ENCODE measurements at places on chromosomes 2 and 18.
A peak's percentile ranks its signal among the peaks of the same experiment; 100 is the strongest.

DNA sequence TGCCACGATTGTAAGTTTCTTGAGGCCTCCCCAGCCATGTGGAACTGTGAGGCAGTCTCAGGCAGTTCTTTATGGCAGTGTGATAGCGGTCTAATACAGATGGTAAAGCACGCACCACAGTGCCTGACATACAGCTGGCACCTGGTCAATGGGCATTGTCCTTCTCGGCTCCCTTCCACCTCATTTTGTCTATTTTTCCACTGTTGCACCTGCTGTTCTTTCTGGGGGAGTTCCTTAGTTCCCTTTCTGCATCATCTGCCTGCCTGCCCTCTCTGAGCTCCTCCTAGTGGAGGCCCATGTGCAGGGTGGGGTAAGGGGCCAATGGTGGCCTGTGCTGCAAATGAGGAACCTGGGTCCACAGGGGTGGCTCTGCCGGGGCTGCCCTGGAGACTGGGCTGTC lies 157.6 kb downstream of the LPIN1 start:
- DNase-seq: no peak

- DNase-seq: no peak
Observed at GRCh38 chr18:11035814-11036495, 113.4 kb downstream of the PIEZO2 start.

- no peak for DNase-seq
Observed at GRCh38 chr2:235616885-235617284, 123.0 kb downstream of the AGAP1 start.

GRCh38 chr2:67733517-67733916 lies 329.3 kb downstream of the C1D start:
- DNase-seq: peak; percentile 27

DNA sequence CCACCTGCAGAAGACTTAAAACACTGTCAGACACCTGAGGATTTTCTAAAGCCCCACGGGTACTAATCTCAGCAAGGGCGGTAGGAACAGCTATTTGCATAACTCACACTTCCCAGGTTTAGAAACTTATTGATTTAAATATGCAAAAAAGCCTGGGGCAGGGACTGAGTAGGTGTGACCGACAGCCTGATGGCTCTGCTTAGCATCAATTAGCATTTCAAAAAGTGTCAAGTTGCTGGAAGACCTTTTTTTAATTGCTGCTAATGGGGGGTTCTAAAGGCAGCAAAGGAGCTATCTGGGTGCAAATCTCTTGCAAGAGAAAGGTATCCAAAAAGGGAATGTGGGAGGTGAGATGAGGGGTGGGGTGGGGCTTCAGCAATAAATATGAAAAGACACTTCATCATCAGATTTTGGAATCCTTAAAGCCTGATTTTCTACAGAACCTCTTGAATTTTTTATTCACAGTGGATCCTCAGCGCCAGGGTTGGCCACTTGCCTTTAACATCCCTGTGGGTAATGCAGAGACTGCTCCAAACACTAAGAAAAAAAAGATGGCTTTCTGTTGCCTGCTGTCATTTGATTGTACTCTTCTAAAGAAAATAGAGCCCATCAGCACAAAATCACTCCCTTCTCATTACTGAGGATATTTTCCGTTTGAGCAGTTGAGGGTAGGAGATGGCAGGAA lies 121.1 kb upstream of the RMP24 start:
- DNase-seq: no peak

DNA sequence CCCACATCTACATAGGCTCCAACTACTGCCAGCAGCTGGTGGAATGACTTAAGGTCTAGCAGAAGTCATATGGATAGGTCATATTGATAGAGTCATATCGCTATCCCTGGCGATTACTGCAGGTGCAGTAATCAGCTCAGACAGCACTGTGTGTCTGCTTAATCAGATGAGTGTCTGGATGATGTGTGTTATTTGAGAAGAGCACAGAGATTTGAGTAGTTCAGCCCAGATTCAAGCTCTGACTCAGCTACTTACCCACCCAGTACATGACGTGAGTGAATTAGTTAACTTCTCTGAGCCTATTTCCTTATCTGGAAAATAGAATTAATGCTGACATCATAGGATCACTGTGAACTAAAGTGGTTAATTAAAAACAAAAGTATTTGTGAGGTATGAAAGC lies 78.9 kb downstream of the EHD3 start:
- no peak for DNase-seq

DNA sequence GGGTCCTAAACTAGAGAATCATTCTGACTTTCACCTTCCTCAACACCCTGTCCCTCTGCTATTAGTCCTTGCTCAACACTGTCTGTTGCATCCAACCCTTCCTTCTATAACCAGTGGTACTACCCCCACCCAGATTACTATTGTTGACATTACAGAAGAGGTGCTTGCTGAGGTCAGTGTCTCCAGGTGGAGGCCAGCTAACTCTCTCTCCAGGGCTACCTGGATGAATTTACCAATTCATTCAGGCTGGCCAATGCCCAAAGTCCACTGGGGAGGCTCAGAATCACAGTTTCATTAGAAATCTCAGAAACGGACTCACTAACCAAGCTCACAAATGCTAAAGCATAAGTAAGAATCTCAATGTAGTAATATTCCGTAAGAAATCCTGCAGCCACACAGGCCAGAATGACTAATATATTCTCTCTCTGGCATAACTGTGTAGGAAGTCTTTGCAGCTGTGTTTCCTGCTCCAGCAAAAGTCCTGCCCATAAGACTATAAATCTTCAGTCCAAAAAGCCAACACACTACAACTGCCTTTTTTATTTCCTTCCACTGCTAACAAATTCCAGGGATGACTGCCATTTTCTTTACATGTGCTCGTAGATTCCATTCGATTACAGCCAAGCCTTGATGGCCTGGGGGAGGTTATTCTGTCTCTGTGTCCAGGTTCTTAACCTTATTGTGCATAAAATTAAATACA lies 10.0 kb upstream of the TTR start:
- DNase-seq: peak; percentile 3

GRCh38 chr2:190882856-190883582 lies 2.4 kb downstream of the GLS start:
- DNase-seq: no peak

- no peak for DNase-seq
Observed at GRCh38 chr2:148022882-148023281, 2.0 kb downstream of the MBD5 start.

DNA sequence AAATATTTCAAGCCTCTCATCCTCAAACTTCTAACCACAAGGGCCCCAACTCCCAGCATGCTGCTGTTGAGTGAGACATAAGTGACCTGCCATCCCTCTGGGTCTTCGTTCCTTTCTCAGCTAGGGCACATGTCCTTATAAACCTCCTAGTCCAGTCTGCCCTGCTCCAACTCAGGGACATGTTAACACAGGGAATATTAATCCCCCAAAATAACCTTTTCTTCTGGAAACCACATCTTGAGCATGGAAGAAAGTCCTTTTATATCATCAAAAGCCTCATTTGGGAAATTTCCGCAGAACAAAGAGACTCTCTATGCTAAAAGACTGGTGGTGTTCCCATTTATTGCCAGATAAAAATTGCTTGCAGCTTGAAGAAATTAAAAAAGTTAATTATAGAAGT lies 14.4 kb downstream of the TNP1 start:
- no peak for DNase-seq

- no peak for DNase-seq
Observed at GRCh38 chr2:10467401-10467800, 19.3 kb upstream of the ODC1 start.

DNA sequence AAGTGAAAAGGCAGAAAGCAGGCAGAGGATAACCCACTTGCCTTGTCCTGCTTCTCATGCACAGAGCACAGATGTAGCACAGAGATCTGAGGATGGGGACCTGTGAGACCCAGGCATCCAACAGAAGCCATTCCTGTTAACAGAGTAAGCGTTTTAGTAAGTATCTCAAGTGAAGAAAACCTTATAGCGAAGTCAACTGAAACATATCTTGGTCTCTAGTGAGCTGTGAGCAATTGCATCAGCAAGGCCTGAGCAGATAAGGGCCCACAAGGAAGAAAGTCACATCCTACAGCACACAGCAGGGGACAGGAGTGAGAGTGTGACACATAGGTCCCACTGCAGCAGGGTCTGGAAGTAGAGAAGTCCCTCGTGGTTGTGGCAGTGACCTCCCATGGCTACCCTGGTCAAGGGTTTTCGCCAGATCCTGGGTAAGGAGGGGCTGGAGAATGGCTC lies 248.7 kb upstream of the TNP1 start:
- no peak for DNase-seq

DNA sequence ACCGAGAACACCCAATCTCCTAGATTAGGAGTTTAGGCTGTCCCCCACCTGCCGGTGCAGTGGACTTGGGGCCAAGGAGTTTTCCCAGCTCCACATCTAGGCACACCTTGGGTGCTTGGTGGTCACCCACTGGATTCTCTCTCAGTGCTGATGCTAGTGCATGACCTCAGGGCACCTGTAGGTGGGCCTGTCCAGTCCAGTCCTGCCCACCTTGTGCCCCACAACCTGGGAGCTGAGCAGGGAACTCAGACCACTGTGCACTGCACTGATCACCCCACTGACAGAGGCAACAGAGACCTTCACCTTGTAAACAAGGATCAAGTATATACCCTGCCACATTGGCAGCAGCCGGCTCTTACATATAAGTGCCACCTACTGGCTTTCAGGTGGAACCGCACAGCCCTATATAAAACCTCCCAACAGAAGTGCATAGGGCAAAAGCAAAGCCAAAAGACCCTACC lies 12.7 kb upstream of the CDH19 start:
- no peak for DNase-seq

GRCh38 chr2:6445156-6445555 lies 420.6 kb downstream of the CMPK2 start:
- no peak for DNase-seq

DNA sequence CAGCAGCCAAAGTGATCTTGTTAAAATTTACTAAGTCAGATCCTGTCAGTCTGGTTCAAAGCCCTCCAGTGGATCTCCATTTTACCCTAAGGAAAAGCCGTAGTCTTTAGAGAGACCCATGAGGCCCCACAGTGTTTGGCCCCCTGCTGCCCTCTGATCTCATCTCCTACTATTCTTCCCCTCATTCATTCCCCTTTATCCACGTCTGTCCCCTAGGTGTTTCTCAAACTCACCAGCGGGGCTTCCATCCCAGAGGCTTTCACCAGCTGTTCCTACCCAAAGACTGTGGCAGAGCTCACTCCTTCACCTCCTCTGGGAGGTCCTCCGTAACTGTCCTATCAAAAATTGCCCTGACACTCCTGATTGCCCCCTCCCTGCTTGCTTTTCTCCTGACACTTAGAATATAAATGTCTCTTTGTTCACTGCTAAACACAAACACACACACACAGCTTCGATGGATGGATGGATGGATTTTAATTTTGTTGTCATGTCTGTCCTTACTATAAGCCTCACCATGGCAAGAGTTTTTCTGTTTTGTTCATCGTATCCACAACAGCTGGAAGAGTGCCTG lies 26.1 kb downstream of the LIMS1 start:
- DNase-seq: no peak

DNA sequence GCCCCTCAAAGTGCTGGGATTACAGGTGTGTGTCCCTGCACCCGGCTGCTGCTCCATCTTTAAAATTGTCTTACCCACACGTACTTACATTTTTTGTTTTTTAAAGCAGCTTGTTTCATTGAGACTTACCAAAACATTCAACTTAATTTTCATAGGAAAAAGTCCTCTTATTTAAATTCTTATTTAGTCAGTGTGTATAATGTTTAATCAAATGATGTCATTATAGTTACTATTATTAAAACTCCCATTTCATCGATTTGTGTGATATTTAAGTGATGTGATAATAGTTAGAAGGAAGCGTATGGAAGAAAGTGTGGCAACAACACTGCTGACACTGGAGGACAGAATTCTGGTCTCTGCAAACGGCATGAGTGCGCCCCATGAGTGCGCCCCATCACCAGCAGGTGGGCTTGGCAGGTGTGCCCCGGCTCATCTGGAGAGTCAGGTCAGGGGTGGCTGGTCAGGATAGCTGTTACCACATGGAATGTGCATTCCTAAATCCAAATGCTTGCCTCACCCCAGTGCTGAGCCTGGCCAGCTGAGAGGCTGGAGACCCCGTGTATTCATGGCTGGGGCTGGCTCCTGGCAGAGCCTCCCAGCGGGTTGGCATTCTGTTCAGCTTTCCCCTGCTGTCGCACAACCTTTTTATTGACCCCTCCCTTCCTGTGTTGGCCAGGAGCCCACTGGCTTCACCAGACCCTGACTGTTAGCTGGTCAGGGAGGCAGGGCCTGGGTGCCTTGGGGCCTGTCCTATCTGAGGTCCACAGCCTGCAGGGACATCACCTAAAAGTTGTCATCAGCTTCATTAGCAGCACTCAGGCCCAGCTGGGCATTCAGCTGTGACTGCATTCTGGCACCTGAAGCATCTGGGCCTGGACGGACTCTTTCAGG lies 79.7 kb downstream of the AGAP1 start:
- DNase-seq: no peak

DNA sequence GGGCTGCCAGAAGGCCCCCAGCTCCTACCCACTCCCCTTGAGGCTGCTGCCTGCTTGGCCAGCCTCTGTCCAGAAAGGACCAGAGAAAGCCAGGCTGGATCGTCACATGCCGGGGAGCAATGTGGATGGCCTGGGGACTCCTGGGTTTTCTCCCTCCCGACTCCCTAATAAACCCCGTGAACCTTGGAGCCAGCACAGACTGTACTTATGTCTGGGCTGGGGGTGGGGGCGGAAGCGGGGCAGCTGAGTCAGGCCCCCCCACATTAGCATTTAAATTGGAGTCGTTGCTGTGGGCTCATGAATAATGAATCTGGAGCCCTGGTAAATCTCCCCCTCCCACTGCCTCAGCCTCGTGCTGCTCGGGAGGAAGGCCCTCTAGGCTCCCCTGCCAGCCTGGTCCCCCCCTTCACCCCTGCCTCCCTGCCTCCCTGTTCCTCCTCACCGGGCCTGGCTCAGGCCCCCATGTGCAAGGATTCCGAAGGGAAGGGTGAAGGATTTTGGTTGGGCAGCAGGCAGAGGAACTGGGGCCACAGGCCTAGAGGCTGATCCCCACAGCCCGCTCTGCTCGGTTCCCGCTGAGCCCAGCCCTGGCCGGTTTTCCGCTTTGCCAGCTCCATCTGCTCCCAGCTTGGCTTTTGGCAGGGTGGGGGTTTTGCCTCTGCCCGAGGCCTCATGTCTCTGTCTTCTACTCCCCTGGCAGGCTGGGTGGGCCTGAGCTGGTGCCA lies 7.3 kb upstream of the ASIC4 start:
- DNase-seq: no peak

DNA sequence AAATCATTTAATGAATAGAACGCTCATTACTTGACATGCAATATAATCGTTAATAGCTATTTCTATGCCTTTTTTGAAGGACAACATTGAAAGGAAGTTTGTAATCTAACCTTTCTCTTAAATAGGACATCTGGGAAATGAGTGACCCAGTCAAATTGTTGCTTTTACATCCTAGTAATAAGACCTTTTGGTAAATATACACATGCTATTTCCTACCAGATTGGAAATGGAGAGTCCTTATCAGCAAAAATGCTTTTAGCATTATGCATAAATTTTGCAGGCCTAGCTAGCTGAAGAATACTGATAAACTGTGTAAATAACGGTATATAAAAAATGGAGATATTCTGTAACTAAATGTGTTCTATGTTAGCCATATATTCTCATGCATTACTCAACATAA lies 567.3 kb upstream of the DSEL start:
- no peak for DNase-seq

- DNase-seq: peak; percentile 91
Observed at GRCh38 chr2:188293601-188294351, 2.1 kb downstream of the GULP1 start.
